Activated T-cell treated with anti-CD3 and anti-CD28 coated beads, Interleukin-2, amount 50 U/mL, for 72 hours (primary cell): ENCODE measurements at places on chromosomes 2 and 18.

GRCh38 chr2:202769201-202769600 is 102.4 kb downstream of the ICA1L start:
- no peaks in the 10 kb centered on the region for H3K27me3 ChIP-seq
- no peak for DNase-seq
- H3K4me3 ChIP-seq = no peak overlapping the region

GRCh38 chr18:52670896-52671295 is 330.9 kb downstream of the DCC start:
- DNase-seq = no peak
- H3K4me1 ChIP-seq = no peaks in the 10 kb centered on the region
- H3K36me3 ChIP-seq = no peaks in the 10 kb centered on the region
- H3K27ac ChIP-seq = no peak overlapping the region
- H3K4me3 ChIP-seq = no peak overlapping the region
- no peaks in the 10 kb centered on the region for H3K27me3 ChIP-seq

DNA sequence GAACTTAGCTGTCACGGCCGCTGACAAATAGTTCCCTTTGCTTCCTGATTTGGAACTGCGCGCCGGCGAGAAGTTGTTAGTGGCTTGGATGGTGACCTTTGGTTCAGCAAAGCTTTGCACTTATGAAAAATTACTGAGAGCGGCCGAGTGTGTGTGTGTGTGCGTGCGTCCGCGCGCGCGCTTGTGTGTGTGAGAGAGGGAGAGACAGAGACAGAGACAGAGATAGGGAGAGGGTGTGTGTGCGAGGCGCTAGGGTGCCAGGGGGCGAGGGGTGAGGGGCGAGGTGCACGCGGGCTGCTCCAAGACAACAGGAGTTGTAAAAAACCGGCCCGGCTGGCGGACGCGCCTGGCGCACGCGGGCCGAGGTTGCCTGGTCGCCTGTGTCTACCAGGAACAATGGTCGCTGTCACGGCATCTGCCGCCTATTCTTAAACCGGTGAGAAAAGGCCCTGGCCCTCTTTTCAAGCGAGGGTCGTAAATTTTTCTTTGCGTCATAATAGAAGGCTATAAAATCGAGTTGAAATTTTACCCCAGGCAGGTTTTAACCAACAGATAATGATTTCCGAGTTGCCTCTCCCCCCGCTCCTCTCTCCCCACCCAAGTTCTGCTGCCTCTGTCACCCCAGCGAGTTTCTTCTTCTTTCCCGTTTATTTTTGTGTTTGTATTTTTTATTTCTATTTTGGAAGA is 535 bp downstream of the HOXD3 start:
- H3K27me3 ChIP-seq = peaks cover 79% of the 10 kb centered on the region
- DNase-seq = no peak
- H3K4me1 ChIP-seq = peaks cover 14% of the 10 kb centered on the region
- peaks cover 1% of the 10 kb centered on the region for H3K36me3 ChIP-seq

- no peak for DNase-seq
- no peaks in the 10 kb centered on the region for H3K36me3 ChIP-seq
- H3K4me1 ChIP-seq = no peaks in the 10 kb centered on the region
- H3K27me3 ChIP-seq = no peaks in the 10 kb centered on the region
- no peak overlapping the region for H3K4me3 ChIP-seq
These were observed 66.0 kb upstream of the ST3GAL5 start for GRCh38 chr2:85954590-85955458.

DNA sequence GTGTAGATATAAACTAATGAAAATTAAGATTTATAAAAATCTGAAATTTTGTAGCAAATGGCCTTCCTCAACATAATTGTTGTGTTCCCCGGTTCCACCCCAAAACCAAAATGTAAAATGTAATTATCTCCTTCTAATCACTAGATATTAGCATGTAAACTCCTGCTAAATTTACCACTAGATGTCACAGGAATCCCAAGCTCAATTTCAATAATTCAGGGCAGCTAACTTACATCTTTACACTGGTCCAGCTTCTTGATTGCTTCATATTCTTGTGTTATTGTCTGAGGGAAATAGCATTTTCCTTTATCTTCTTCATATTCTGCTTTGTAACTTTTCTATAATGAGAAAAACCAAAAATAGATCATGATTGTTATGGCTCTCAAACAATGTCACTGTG is 42.6 kb downstream of the NEB start:
- no peak for DNase-seq
- no peaks in the 10 kb centered on the region for H3K4me1 ChIP-seq
- H3K27ac ChIP-seq = no peak overlapping the region
